ENCODE measurements at places on chromosomes 2 and 18.

DNA sequence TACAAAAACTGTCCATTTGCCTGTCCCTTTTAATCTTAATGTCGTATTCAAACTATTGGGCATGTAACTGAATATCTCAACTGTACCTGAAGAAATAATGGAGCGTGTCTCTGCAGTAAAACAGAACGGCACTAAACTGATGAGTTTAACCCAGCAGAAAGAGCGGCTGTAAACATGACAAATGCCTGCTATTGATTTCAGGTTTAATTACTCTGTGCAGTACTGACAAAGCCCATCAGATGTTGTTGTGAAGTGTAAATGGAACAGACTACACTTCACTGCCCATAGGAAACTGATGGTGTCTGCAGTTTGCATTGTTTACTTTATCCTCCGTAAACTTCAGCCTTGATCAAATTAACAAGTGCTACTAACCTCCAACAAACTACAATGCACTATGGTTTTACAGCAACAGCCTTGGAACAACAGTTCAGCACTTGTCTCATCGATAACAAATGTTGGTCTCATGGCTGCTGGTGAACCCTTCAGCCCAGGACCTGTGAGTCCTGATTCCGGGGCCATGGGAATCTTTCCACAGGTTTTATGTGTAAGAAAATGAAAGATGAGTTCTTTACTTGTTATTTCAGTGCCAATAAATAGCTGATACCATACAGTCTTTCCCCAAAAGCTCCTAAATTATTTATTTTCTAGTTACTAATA is 316.5 kb downstream of the CCDC178 start:
- DNase-seq: no peak

GRCh38 chr2:73385123-73385503 is 523 bp upstream of the ALMS1 start:
- DNase-seq: peak; percentile 19

GRCh38 chr2:134261398-134262131 is 7.7 kb downstream of the MGAT5 start:
- no peak for DNase-seq

- no peak for DNase-seq
These were observed 477 bp downstream of the ACVR1 start for GRCh38 chr2:157875641-157876065.

- DNase-seq: no peak
These were observed 10.3 kb upstream of the FZD7 start for GRCh38 chr2:202023198-202023903.

DNA sequence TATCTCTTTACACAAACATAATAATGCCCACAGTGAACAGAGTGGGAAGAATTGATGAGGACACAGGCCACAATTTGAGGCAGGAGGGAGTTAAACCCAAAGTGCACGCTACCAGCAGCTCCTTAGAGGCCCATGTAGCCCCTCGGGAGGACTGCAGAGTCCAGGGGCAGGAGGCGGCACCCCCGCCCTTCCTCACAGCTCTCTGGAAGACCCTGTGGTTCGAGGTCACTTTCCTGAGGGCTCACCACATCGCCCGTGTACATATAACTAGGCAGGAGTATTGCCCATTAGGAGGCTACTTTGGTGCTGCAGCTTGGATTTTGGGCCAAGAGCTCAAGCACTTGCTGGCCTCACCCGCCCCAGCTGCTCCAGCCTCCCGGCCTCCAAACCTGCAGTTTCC is 22.2 kb upstream of the CIDEA start:
- no peak for DNase-seq

DNA sequence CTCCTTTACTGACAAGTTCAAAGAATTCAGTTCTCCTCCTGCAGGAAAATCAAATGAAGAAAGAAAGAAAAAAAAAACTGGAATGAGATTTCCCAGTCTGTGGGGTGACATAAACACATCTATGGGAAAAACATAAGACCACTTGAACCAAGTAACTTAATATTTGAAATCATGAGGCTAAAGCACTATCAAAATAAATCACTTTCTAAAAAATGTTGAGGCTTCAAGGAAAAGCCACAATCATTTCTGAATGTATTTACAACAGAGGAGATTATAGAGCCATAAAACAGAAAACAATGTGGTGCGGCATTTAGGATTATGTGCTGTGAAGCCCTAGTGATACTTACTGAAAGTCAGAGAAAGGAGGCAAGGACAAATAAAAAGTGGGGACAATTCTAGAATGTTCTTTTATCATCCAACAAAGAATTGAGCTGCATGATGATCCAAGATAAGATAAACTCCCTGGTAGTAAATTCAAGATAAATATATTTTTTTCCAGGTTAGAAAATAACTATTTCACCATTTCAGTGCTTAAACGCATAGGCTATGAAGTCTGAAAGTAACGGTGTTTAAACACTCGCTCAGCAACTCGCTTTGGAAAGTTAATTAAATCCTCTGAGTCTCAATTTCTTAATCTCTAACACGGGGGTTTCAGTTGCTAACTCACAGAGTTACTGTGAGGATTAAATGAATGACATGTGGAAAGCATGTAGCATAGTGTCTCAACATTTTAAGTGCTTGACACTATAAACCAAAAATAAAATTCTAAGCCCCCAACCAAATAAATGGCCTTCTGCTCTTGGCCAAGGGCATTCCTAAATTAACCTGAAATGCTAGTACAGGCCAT is 288.5 kb downstream of the AGPS start:
- no peak for DNase-seq

DNA sequence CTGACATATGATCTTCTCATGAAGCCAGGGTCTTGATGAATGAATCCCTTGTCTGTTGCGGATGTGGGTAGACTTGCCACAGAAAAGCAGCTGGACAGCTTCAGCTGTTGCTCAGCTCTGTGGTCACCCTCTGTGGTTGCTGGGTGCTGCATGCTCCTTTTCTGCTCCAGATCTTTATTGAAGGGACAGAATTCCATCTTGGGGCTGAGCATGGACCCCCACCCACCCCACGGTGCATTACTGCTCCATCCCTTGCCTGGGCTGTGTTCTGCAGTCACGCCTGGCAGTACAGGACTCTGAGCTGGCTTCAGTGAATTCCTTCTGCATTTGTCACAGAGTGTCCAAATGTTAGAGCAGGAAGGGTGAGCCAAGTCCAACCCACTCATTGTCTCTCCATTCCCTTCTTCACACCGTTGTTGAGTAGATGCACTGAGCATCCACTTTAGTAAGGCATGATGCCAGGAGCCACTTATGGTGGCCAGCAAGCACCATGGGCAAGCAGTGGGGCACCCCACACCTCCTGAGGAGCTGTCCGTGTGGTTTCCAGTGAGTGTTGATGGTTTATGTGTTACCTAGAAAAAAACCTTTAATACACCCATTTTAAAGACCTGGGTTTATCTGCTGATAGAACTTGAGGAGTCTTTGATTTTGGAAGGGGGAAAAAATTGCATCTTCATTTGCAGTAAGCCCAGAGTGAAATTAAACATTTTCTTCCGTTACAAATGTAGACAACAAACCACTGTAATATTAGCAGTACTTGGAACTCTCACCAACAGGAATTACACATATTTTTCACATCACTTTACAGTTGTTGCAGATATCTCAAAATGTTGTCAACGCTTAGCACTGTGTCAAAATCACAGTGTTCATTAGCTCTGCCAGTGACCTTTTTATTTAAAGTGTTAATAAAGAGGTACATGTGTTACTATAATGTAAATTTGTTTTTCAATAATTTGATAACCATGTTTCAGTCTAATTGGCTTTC is 14.7 kb upstream of the ITGB6 start:
- DNase-seq: no peak

DNA sequence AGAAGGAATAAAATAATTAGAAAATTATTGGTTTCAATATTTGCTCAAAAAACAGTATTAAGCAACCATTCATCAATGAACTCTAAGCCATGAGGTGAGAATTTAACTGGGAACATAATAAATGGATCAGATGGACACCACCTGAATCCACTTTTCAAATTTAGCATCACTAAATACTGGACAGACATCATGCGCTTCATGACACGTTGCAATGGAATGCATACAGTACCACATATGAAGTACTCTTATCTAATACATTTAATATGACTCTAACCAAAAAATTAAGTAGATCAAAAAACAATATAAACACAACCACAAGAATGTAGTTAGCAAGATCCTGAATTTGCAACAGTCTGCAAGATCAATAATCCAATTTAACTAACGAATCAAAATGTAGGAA is 76.6 kb downstream of the COBLL1 start:
- DNase-seq: no peak

DNA sequence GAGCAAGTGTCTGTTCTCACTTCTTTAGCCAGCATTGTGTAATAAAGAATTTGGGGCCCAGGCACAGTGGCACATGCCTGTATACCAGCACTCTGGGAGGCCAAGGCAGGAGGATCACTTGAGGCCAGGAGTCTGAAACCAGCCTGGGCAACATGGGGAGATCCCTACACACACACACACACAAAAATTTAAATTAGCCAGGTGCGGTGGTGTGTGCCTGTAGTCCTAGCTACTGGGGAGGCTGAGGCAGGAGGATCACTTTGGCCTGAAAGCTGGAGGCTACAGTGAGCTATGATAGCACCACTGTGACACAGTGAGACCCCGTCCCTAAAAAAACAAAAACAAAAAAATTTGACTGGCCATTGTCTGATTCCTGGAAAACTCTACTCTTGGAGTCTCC is 8.3 kb downstream of the REV1 start:
- no peak for DNase-seq

DNA sequence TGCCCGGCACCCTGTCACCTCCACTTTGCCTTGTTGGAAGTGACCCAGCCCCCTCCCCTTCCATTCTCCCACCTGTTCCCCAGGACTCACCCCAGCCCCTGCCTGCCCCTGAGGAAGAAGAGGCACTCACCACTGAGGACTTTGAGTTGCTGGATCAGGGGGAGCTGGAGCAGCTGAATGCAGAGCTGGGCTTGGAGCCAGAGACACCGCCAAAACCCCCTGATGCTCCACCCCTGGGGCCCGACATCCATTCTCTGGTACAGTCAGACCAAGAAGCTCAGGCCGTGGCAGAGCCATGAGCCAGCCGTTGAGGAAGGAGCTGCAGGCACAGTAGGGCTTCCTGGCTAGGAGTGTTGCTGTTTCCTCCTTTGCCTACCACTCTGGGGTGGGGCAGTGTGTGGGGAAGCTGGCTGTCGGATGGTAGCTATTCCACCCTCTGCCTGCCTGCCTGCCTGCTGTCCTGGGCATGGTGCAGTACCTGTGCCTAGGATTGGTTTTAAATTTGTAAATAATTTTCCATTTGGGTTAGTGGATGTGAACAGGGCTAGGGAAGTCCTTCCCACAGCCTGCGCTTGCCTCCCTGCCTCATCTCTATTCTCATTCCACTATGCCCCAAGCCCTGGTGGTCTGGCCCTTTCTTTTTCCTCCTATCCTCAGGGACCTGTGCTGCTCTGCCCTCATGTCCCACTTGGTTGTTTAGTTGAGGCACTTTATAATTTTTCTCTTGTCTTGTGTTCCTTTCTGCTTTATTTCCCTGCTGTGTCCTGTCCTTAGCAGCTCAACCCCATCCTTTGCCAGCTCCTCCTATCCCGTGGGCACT is 4.5 kb downstream of the RETREG2 start:
- no peak for DNase-seq

GRCh38 chr2:233098618-233099017 is 38.5 kb downstream of the INPP5D start:
- no peak for DNase-seq

GRCh38 chr18:5173236-5173635 is 23.8 kb downstream of the AKAIN1 start:
- no peak for DNase-seq

- no peak for DNase-seq
These were observed 270.7 kb downstream of the HAUS1 start for GRCh38 chr18:46374850-46375249.

Data from hematopoietic multipotent progenitor cell treated with erythropoietin and hydrocortisone succinate and interleukin-3 and kit ligand, for 15 days (in vitro differentiated cells).